Renal cortical epithelial cell (primary cell): ENCODE measurements at places on chromosomes 3 and 15. TPM values are rescaled to one million over a fixed set of nuclear protein-coding genes. Genes with fewer than 3 reads are reported as not detected.

TM4SF4 gene
- 0.87 and 1.3 TPM in 2 replicates for total RNA-seq

FSD2 gene
- total RNA-seq, result 0.17 TPM in 1 of 2 replicates, not detected in the other

- peak; percentile 58 for DNase-seq
Observed at GRCh38 chr15:48064421-48064820, 56.4 kb upstream of the SLC24A5 start.

- no peak for DNase-seq
Observed at GRCh38 chr3:140092848-140093536, 158.0 kb downstream of the CLSTN2 start.
